ENCODE measurements at places on chromosomes 6 and 20. TPM values are rescaled to one million over a fixed set of nuclear protein-coding genes. Genes with fewer than 3 reads are reported as not detected.
A peak's percentile ranks its signal among the peaks of the same experiment; 100 is the strongest.

DNA sequence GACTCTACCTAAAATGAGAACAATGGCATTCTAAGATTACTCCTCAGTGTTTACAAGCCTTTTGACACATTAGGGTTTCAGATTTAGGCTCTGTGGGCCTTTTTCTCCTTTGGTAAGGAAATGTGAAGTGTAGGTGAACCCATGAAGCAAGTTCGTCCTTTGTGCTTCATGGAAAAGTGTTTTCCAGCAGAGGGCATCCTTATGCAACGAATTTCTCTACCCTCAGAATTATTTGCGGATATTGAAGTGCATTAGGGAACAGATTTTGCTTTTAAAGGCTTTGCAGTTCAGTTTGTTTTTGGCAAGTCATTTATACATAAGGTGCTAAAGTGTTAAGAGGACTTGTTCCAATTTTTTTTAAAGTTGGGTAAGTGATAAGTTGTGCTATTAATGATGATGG is 55.7 kb upstream of the FERMT1 start:
- no peak for DNase-seq

ADAM33 gene
- total RNA-seq = 49.9 TPM

DNA sequence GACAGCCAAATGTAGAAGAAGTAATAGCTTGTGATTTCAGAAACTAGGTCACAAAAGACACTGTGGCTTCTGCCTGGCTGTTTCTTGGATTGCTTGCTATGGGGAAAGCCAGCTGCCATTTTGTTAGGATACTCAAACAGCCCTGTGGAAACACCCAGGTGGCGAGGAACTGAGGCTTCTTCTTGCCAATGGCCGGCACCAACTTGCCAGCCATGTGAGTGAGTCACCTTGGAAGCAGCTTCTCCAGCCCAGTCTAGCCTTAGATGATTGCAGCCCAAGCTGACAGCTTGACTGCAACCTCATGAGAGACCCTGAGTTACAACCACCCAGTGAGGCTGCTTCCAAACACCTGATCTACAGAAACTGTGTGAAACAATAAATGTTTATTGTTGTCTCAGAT is 11.9 kb upstream of the KIAA1755 start:
- peak; percentile 38 for DNase-seq

WFDC2 gene
- 42.5 TPM for total RNA-seq

PLCB1 gene
- total RNA-seq = 117 TPM

DNA sequence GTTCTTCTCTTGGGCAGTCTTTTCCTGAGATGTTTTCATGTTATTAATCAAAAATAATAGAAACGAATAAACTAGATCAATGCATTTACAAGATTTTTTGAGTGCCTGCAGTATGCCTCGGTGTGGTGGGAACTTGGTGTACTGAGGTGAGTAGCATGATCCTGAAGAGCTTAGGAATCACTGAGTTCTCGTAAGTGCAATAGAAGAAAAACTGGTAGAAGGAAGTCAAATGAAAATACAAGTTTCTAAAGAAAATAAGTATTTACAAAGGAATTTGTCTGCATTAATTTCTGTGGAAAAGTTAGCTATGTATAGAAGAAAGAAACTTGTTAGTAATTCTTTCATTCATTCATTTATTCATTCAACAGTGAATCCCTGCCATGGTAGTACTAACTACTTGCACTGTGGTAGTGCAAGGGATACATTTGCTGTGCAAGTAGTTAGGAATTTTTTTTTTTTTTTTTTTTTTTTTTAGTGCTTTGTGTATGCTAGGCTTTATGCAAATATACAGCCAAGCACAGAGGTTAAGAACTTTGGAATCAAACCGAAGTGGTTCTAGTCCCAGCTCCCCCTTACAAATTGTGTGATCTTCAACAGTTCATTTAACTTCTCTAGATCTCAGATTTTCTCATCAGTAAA is 13.9 kb downstream of the NT5E start:
- no peak for DNase-seq

FAM83C gene
- not detected for total RNA-seq

OR2J3 gene
- total RNA-seq = not detected

DNA sequence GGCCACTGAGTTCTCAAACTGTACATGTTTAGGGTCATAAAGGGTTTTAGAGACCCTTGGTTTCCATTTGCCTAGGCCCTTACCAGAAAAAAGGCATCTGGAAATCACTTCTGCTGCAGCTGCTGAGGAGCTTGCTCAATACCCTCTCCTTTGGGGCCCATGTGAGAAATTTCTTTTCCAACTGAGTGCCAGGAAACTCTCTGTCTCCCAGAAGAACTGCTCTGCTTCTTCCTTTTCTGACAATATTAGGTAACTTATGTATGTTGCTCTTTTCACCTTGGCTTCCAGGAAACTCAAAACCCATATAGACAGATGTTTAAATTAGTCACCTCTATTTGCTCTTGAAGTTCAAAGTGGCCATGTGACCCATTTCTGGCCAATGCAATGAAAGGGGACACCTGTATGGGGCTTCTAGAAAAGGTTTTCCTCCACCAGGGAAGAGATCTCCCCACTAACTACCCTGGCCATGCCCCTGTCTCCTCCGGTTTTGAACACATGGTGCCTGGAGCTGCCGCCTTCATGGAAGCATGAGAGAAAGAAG is 121.6 kb downstream of the PREX1 start:
- DNase-seq = peak; percentile 40

SIRPB2 gene
- total RNA-seq = 9.6 TPM

DNA sequence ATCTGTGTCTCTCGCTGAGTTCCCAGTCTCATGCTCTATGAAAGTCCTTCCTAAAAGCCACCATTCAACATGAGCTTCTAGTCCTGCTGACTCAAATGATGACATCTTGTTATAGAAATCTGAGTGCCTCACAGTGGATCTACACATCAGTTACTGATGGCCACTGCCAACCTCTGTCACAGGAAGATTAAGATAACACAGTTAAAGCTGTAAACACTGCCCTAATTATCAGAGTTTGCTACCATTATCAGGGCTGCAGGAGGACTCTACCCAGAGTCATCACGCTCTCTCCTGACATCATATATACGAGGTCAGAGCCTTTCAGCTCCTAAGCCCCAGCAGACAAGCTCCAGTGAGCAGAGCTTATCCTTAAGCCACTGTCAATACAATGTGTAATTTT is 63.2 kb downstream of the HIVEP2 start:
- no peak for DNase-seq

GRCh38 chr20:44023515-44024371 is 109.1 kb downstream of the TOX2 start:
- DNase-seq = no peak

TAB2 gene
- total RNA-seq = 114 TPM

GRCh38 chr6:170167657-170168159 is 123.2 kb downstream of the DLL1 start:
- DNase-seq = peak; percentile 58

BAG2 gene
- total RNA-seq = 74.5 TPM

EPHA7 gene
- 46.5 TPM for total RNA-seq

- DNase-seq = no peak
These were observed 14.8 kb downstream of the PTPRK start for GRCh38 chr6:128505603-128506002.

MOXD1 gene
- total RNA-seq = 9.4 TPM
